ENCODE measurements at places on chromosomes 4 and X. TPM values are rescaled to one million over a fixed set of nuclear protein-coding genes. Genes with fewer than 3 reads are reported as not detected.
A peak's percentile ranks its signal among the peaks of the same experiment; 100 is the strongest.

- H3K27ac ChIP-seq: peak overlapping the region; percentile 67
- H3K4me3 ChIP-seq: no peak overlapping the region
- no peak for DNase-seq
- peaks cover 6% of the 10 kb centered on the region for H3K36me3 ChIP-seq
These were observed 8.8 kb upstream of the TBC1D25 start for GRCh38 chrX:48530736-48531135.

DNA sequence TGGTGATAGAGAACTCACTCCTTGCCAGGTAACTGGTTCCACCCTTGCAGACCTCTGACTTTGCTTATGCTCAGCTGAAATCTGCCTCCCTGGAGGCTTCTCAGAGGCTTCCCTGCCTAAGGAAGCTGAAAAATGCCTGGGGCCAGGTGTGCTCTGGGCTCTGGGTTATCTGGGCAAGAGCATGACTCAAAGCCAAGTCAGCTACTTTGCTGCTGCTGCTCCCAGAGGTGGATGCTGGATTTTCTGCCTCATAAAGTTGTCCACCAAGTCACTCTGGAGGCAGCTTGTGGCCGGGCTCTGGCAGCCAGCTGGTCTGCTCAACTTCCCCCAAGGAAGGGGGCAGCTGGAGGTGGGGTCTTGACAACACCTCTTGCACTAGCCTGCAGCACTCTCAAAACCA is 132.7 kb downstream of the PJA1 start:
- H3K27ac ChIP-seq: no peak overlapping the region
- H3K36me3 ChIP-seq: no peaks in the 10 kb centered on the region
- no peak for DNase-seq
- no peak overlapping the region for H3K4me3 ChIP-seq
- H3K27me3 ChIP-seq: no peaks in the 10 kb centered on the region

GRCh38 chrX:5876984-5877596 is 351.6 kb downstream of the NLGN4X start:
- H3K27me3 ChIP-seq: peaks cover 4% of the 10 kb centered on the region
- DNase-seq: no peak
- H3K4me1 ChIP-seq: no peaks in the 10 kb centered on the region

GRCh38 chr4:174398728-174399127 is 115.0 kb downstream of the CEP44 start:
- H3K36me3 ChIP-seq: no peaks in the 10 kb centered on the region
- no peak for DNase-seq
- no peak overlapping the region for H3K4me3 ChIP-seq
- H3K4me1 ChIP-seq: peaks cover 7% of the 10 kb centered on the region
- H3K27ac ChIP-seq: no peak overlapping the region

DNA sequence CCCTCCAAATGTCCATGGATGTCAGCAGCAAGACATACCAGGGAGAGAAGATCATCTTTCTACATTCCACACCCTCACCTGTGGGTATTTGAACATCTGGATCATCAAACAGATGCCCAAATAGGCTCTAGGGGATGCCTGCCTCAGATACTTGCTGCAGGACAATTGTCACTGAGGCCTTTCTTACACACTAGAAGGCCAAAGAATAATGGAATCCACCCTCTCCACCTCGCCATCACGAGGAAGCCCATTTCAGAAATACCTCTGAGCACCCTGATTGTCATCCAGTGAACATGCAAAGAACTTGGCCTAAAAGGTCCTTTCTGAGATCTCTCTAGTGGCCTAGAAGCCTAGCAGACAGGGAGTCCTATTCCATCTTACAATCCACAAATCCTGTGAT is 6.9 kb upstream of the KIAA1210 start:
- H3K27me3 ChIP-seq: peaks cover 4% of the 10 kb centered on the region
- no peak overlapping the region for H3K4me3 ChIP-seq
- H3K36me3 ChIP-seq: no peaks in the 10 kb centered on the region
- H3K27ac ChIP-seq: no peak overlapping the region

- peaks cover 9% of the 10 kb centered on the region for H3K4me1 ChIP-seq
- H3K36me3 ChIP-seq: peaks cover 9% of the 10 kb centered on the region
- H3K27ac ChIP-seq: no peak overlapping the region
- DNase-seq: no peak
- no peak overlapping the region for H3K4me3 ChIP-seq
- H3K27me3 ChIP-seq: no peaks in the 10 kb centered on the region
These were observed 72.1 kb upstream of the DOCK11 start for GRCh38 chrX:118423558-118423957.

DNA sequence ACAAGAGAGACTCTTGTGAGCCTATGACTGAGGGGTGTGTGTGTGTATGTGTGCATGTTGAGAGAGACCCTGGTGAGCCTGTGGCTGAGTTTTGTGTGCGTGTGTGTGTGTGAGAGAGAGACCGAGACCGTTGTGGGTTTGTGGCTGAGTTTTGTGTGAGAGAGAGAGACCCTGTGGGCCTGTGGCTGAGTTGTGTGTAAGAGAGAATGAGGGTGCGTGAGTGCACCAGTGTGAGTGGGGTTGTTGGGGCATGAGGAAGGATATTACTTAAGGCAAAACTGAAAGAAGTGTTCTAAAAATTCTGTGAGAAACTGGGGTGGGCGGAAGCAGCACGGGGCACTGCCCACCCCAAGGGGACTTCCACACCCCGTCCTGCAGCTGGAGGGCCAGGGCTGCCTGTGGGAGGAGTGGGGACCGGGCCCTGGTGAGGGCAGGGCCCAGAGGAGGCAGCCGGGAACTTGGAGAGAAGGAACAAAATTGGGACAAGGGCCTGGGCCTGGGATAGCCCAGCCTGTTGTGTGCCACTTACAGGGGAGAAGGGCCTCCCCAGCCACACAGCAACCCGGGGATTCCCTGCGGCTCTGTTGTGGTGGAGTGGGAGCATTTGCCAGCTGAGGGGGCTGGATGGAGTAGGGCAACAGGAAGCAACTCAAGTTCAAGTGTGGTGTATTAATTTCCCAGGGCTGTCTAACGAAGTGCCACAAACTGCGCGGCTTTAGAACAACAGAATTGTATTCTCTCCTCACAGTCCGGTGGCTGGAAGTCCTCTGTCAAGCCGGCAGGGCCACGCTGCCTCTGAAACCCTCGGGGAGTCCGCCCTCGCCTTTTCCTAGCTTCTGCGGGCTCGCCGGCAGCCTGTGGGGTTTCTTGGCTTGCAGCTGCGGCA is 22.1 kb downstream of the TMEM131L start:
- H3K27me3 ChIP-seq: no peaks in the 10 kb centered on the region
- peak overlapping the region; percentile 71 for H3K27ac ChIP-seq

- H3K27ac ChIP-seq: peak overlapping the region; percentile 88
- H3K4me1 ChIP-seq: peaks cover 53% of the 10 kb centered on the region
- no peaks in the 10 kb centered on the region for H3K27me3 ChIP-seq
- H3K4me3 ChIP-seq: peak overlapping the region; percentile 23
- DNase-seq: no peak
These were observed 16.4 kb downstream of the DMD start for GRCh38 chrX:33194876-33195433.

- H3K4me3 ChIP-seq: no peak overlapping the region
- no peaks in the 10 kb centered on the region for H3K4me1 ChIP-seq
- H3K27me3 ChIP-seq: no peaks in the 10 kb centered on the region
- H3K27ac ChIP-seq: no peak overlapping the region
These were observed 180.2 kb downstream of the HMGN5 start for GRCh38 chrX:81021478-81021877.

GRCh38 chrX:69290292-69290691 is 125.0 kb upstream of the PJA1 start:
- peaks cover 2% of the 10 kb centered on the region for H3K27me3 ChIP-seq
- no peaks in the 10 kb centered on the region for H3K4me1 ChIP-seq
- DNase-seq: no peak
- H3K36me3 ChIP-seq: no peaks in the 10 kb centered on the region
- no peak overlapping the region for H3K27ac ChIP-seq

DNA sequence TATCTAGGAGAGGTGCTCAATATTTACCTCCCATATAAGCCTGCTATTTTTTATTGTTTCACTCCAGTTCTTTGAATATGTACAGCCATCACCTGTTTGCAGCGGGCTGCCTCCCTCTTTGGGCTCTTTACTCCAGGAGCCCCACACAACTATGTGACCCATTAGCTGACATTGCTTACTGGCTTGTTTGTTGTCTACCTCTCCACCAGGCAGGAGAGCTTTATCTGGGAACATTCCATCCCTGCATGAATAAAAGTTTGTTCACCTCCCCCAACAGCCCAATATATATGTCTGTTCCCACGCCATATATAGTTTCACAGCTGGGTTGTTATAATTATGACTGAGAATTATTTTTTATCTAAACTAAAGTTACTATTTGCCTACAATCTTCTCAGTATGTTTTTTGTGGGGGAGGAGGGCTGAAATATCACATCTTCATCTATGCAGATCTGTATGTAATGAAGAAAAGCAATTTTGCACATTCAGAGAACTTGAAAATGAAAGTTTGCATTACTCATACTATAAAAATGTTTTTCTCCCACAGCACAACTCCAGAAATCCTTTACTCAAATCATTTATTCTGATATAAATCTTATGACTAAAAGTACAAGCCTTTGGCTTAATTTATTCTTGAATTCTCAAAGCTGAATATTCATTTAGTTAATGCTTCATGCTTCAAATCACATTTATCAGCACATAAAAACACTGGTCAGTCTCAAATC is 61.2 kb upstream of the DAPP1 start:
- no peak for DNase-seq
- H3K36me3 ChIP-seq: no peaks in the 10 kb centered on the region
- no peaks in the 10 kb centered on the region for H3K27me3 ChIP-seq
- H3K4me1 ChIP-seq: peaks cover 27% of the 10 kb centered on the region
- peak overlapping the region; percentile 42 for H3K27ac ChIP-seq
- H3K4me3 ChIP-seq: no peak overlapping the region

DNA sequence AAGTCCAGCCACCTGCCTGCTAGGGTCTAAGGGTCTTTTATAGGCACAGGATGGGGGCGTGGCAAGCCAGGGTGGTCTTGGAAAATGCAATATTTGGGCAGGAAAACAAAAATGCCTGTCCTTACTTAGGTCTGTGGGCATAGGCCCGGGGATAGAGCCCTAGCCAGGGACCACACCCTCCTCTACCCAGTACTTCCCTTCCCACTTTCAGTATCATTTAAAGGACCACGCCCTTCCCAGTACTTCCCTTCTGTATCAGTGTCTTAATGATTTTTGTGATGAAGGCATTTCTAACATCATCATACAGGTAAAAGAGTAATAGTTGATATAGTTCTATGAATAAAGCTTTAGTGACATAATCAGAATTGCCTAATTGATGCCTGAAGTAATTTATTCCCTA is 11.4 kb downstream of the BANK1 start:
- H3K36me3 ChIP-seq: peaks cover 5% of the 10 kb centered on the region
- no peaks in the 10 kb centered on the region for H3K27me3 ChIP-seq
- no peak overlapping the region for H3K4me3 ChIP-seq
- DNase-seq: no peak
- H3K27ac ChIP-seq: no peak overlapping the region
- peaks cover 16% of the 10 kb centered on the region for H3K4me1 ChIP-seq

DNA sequence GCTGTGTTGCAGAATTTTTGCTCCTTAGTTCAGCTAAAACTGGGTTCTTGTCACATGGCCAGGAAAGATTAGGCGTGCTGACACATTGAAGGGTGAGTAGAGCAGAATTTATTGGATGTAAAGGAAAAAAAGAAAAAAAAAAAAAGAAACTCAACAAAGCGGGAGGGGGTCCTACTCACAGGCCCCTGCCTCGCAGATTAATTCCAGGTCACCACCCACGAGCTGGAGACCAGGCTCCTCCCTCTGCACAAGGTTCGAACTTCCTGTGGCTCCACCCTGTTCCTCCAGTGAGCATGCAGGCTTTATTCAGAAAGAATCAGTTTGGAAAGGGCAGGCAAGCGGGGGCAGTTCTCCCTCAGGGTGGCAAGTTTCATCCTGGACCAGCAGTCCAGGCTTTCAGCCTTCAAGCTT is 17.1 kb downstream of the MGST2 start:
- H3K4me1 ChIP-seq: peaks cover 24% of the 10 kb centered on the region
- H3K27me3 ChIP-seq: no peaks in the 10 kb centered on the region
- no peak for DNase-seq
- peaks cover 23% of the 10 kb centered on the region for H3K36me3 ChIP-seq
- H3K27ac ChIP-seq: no peak overlapping the region

DNA sequence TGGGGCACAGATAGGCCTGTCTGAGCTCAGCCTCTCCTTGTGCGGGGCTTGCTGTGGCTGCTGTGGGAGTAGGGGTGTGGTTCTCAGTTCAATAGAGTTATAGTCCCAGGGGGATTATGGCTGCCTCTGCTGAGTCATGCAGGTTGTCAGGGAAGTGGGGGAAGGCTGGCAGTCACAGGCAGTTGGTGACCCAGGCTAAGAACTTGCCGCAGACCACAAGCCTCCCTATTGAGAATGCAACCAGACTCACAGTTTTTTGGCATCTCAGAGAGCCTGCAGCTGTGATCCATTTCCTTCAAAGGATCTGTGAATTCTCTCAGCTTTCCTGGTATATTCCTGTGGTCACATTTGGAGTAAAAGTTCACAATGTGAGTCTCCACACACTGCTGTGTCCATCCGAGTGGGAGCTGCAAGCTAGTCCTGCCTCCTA is 364.9 kb downstream of the ZNF674 start:
- no peak for DNase-seq
- peak overlapping the region; percentile 18 for H3K27ac ChIP-seq
- no peaks in the 10 kb centered on the region for H3K36me3 ChIP-seq
- no peak overlapping the region for H3K4me3 ChIP-seq
- peaks cover 29% of the 10 kb centered on the region for H3K4me1 ChIP-seq
- no peaks in the 10 kb centered on the region for H3K27me3 ChIP-seq

- peaks cover 34% of the 10 kb centered on the region for H3K4me1 ChIP-seq
- no peak overlapping the region for H3K4me3 ChIP-seq
- no peaks in the 10 kb centered on the region for H3K27me3 ChIP-seq
- no peaks in the 10 kb centered on the region for H3K36me3 ChIP-seq
- no peak for DNase-seq
- H3K27ac ChIP-seq: no peak overlapping the region
These were observed 150.6 kb downstream of the IL15 start for GRCh38 chr4:141786946-141787345.

DNA sequence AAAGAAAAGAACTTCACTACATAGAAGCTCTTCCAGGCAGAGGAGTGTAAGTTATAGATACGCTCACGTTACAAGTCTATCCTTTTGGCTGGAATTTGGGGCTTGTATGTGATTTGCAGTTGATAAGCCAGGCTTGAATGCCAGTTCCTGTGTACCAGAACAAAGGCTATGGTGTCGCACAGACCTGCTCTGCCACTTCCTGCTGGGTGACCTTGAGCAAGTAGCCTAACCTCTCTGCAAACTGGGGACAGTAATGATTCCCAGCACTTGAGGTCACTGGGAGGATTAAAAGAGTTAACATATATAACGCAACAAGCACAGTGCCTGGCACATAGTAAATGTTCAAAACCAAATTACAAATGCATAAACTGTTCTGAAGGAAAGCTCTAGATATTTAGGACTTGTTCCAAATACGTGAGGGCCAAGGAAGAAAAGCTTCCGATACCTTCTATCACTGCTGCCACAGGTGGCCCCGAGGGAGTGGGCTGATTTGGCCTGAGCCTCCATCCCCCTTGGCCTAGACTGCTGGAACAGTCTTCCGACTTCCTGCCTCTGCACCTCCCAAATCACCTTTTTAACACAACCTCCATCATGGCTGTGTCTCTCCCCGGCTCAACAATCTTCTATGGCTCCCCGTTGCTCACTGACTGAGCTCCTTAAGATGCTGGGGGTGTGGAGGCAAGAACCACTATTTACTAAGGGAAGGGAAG is 1.3 kb upstream of the SOWAHD start:
- no peaks in the 10 kb centered on the region for H3K4me1 ChIP-seq
- no peak overlapping the region for H3K4me3 ChIP-seq
- no peaks in the 10 kb centered on the region for H3K27me3 ChIP-seq
- no peak for DNase-seq

- H3K4me3 ChIP-seq: no peak overlapping the region
- no peak for DNase-seq
These were observed 654.9 kb upstream of the HTR2C start for GRCh38 chrX:113929004-113929403.

The CT83 gene
- total RNA-seq: not detected

The SLC35A2 gene
- 39.2 TPM for total RNA-seq

The USP17L30 gene
- total RNA-seq: not detected

The MAGEA9 gene
- total RNA-seq: not detected

The RFC1 gene
- total RNA-seq: 46.0 TPM

The PDGFRA gene
- 69.6 TPM for total RNA-seq

The UGT2A1 gene
- not detected for total RNA-seq

The TBC1D1 gene
- 92.7 TPM for total RNA-seq

Data from chondrocyte (in vitro differentiated cells).